ENCODE measurements at places on chromosomes 16 and 17.

- DNase-seq = peak; percentile 25
Observed at GRCh38 chr16:3951861-3952736, 71.6 kb upstream of the CREBBP start.

- DNase-seq = no peak
Observed at GRCh38 chr17:6179017-6179416, 108.8 kb downstream of the WSCD1 start.

- no peak for DNase-seq
Observed at GRCh38 chr17:17906418-17907215, 65.6 kb downstream of the TOM1L2 start.

DNA sequence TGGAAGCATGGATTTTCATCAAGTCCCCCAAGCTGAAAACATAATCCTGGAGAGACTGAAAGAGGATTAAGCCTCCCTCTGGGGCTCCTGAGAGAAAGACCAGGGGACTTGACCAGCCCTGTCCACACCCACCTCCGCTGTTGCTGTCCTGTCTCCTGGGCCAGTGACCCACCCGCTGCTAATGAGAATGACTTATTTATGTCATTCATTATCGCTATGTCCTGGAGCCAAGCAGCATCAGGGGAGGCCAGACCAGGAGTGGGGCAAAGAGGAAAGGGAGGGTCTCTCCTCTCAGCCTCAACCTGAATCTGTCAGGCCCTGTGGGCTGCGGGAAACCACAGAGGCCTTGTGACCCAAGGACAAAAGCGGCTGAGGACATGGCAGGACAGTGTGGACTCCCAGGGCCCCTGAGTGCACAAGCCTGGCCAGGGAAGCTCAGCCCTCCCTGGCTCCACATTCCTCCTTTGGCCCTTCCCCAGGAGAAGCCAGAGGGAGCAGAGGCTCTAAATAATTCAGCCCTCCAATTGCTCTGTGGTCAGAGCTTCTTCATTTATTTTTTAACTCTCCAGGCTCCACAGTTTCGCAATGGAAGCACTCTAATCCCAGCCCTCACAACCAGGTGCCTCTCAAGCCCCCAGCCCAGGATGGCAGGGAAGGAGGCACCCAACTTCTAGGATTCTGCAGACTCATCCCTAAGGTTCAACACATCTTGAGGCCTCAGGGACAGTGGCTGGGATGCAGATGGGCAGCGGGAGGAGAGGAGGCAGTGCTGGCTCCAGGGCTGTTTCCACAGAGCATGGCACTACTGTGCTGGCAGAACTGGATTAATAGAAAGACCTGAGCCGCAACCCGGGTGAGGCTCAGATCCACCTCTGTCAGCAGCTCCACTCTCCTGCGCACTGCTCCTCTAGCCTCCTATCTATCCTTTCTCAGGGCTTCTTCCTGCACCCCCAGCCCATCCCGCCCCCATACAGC lies 19.1 kb downstream of the CUEDC1 start:
- no peak for DNase-seq

- no peak for DNase-seq
Observed at GRCh38 chr17:15886221-15886620, 58.7 kb upstream of the ADORA2B start.

DNA sequence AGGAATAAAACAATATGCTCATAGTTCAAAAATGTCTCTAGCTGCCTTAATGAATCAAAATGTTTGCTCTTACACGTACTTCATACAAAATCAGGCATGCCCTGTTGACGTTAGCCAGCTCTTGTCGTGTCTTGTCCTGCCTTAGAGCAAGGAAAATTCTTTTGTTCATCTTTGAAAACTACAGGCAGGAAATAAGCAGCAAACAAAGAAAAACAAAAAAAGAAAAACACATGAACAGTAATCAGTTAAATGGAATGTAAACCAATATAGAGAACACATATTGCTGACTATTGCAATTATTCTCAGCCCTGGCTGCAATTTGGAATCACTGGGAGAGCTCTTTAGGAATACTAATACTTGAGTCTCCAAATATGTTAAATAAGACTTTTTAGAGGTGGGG lies 1.7 kb downstream of the CAPNS2 start:
- no peak for DNase-seq

DNA sequence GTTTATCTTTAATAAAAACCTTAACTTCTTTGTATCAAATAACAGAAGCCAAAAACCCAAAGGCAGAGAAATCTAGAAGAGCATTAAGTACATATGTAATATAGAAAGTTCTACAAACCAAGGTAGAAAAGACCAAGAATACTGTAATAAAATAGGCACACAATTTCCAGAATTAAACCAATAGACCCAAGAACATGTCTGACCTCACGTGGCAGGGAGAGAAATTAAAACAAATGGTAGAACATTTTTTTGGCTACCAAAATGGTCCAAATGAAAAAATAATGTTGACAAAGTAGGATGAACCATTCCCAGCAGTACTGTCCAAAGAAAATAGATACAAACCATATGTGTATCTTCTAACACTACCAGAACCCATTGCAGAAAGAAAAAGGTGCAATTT lies 183.5 kb downstream of the CPPED1 start:
- DNase-seq = no peak

All from DMS 273 treated with DMSO at 0.1 percent for 48 hours (cell line).